ENCODE measurements at places on chromosomes 2 and 18. TPM values are rescaled to one million over a fixed set of nuclear protein-coding genes. Genes with fewer than 3 reads are reported as not detected.

- DNase-seq: no peak
Observed at GRCh38 chr18:31626409-31626808, 34.7 kb downstream of the TTR start.

E2F6 gene
- total RNA-seq: 13.4 TPM

SFT2D3 gene
- total RNA-seq: 7.3 TPM

DNA sequence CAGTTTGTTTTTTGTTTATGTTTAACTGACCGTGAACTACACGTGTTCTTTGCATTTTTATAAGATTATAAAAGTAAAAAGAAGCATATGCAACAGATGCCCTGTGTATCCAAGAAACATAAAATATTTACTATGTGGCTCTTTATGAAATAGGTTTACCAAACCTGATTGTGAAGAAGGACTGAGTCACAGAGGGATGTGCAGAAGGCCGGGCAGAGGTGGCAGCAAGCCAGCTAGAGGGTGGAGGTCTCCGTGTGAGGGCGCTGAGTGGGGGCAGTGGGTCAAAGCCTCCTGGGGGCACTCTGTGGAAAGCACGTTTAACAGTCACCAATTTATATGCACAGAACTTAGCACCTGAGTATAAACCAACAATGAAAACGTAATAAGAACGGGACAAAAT lies 97.2 kb downstream of the TMEM18 start:
- DNase-seq: peak; percentile 24

- no peak for DNase-seq
Observed at GRCh38 chr2:26567534-26567933, 73.6 kb downstream of the CIB4 start.

GRCh38 chr18:79941473-79942119 lies 9.9 kb downstream of the SLC66A2 start:
- peak; percentile 37 for DNase-seq

Data from ureter (tissue), 1 donor.